ENCODE measurements at places on chromosomes 5 and 9.

DNA sequence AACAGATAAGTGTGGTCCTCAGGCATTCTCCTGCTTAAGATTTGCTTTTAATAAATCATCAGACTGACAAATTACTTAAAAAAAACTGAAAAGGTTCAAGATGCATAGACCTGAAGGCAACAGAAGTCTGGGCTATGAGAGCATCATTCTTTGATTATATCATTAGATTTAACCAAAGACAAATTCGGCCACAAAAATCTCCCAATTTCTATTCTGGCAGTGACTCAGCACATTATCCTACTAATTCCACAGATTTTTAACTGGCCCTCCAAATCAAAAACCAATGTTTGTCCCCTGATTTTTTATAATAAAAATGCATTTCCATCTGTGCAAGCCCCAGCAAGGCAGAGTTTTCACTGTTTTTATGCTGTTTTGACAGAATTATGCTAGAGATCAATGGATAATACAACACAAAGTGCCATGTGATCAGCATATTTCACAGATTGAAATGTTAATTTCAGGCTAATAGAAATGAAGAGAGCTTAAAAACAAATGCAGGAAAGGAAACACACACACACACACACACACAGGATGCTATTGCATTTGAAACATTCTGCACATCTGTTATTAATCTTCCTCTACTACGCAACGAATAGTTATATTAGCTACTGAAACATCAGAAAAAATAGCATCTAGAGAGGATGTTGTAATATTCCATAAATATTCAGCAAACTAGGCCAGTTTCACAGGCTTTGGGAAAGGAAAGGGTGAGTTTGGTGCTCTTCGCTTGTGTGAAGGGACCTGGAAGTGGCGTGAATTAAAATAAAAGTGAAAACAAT, 177.6 kb upstream of the ST8SIA4 start:
- no peak for DNase-seq

DNA sequence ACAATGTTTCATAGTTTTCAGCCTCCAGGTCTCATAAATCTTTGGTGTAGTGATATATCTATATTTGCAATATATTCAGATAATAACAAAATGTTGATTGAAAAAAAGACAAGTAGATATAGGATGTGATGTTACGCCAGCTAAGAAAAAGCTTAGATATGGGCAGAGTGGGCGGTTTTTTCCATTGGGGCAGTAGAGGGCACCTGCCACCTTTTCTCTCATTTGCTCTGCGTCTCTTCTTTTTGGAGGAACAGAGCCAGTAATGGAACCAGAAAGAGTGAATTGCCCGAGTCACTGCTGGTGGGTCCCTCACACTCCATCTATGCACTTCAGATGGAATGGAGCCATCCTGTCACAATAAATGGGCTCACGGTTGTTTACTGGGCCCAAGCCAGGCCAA, 62.1 kb upstream of the FANCC start:
- DNase-seq: no peak

DNA sequence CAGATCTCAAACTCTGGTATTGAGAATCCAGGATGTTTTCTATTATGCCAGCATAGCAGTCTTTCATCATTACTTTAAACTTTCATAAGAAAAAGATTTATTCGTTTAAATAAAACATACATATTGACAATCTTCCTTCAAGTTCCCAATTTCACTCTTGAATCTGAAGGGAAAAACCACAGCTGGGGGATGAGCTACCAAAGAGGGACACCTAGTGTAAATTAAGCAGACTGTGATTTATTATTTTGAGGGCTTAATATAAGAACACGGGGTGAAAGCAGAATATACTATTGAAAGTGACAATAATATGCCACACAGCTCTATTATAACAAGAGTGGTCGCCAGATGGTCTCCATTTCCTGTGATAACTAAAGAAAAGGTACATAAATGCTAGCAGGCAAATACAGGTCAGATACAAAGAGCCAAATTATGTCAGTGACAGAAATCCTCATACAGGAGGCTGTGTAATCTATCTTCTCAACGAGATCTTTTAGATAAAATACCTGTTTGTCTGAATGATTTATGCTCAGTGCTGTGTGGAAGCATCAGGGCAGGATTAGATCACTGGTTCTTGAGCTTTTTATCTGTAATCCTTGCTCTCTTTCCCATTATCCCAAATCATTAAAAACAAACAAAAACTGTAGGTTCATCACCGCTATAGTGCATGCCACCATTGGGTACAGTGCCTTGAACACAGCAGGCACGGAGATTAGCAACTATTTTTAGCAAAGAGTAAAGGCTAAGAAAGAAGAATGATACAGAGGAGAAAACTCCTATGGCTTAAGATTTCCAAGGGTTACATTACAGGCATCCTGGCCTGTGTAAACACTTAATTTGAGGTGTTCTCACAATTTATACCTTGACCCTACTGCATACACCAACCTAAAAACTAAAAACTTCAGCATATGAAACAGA, 116.6 kb downstream of the DROSHA start:
- no peak for DNase-seq

GRCh38 chr9:111427186-111427585, 57.0 kb downstream of the ECPAS start:
- DNase-seq: no peak

DNA sequence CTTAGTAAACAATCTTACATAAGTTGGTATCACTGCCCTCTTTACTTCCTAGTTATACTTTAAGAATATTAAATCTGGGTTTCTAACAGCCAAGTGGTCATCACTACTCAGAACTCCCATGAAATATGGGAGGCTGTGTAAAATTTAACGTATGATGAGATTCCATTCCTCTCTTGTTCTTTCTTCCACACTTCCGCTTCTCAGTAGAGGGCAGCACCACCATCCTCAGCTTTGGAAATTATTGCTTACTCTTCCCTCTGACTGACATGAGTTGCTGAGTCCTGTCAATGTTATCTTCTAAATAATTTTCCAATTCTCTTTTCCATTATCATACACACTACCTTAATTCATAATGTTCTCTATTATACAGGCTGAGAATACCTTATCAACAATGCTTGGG, 194.0 kb downstream of the RFX3 start:
- DNase-seq: no peak

DNA sequence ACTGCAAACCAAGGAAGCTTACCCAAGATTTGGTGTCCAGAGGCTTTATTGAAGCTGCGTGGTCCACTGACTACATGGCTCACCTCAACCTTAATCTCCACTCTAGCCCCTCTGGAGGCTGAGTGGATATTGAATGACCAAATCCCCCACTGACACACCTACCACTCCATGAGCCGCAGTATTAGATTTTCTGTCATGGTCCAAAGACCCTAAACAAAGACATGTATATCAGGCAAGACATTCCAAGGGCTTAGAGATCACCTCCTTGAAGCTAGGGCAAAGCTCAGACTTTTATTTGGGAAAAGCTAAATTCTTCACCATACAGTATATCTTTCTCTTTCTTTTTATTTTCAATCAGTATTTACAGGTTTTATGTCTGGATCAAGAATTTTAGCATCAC, 346.2 kb upstream of the CTNND2 start:
- no peak for DNase-seq

GRCh38 chr9:112048924-112049691, 126.0 kb downstream of the SUSD1 start:
- no peak for DNase-seq

DNA sequence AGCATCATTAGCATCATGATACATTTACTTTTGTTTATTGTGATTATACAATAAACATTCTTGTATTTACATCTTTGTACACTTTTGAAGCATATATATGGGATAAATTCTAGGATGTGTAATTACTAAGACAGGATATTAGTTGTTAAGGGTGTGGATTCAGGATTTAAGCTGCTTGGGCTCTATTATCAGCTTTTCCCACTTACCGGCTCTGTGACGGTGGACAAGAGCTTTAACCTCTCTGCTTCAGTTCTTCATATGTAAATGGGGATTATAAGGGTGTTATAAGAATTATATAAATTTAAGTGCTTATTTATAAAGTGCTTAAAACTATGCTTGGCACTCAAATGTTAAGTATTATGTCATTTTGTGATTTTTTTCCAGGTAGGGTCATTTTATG, 131.1 kb downstream of the FER start:
- DNase-seq: no peak

DNA sequence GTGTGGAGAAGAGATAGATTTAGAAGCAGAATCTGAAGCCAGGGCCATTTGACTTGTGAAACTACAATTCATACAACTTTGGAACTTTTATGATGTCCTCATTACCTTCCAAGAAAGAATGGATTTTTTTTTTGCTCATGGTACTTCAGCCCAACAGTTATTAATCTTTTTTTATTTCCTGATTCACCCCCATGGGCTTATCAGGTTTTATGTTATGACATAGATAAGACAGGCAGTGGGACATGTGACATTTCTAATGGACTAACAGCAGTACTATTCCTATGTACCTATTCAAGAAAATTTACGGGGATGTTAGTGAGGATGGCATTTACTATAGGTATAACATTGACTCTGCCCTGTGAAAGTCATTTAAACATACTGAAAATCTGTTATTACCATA, 204.7 kb downstream of the ARHGEF28 start:
- DNase-seq: no peak

Data from left renal pelvis (tissue), 4 donors.